AML-193 (cell line): ENCODE measurements at places on chromosomes 16 and 17.

DNA sequence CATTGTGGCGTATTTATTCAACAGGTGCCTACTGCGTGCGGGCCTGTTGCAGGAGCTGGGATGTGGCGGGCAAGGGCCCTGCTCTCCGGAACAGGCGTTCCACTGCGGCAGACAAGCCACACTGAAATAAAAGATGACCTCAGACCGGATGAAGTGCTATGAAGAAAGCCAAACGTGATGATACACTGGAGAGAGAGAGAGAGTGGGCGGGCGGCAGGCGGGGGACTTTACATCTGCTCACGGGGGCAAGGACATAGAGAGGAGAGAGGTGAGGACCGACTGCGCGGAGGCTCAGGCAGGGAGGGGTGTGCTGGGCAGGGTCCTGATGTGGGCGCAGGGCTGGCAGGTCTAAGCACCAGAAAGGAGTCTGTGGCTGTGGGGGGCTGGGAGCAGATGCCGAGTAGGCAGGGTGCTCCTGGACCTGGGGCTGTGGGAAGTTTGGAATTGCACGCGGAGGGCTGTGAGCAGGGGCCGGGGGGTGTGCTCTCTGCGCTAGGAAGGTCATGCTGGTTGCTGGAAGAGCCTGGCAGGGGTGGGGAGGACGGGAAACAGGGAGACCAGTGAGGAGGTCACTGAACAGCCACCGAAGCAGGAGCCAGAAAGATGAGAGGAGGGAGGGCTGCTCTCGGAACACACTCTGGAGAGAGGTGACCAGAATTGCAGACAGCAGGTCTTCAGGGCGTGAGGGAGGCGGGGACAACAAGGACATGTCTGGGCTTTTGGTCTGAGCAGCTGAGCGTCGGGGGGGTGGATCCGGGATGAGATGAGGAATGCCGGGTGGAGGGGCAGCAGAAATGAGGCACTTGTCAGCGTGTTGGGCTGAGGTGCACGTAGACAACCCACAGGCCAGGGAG, 9.9 kb downstream of the MXRA7 start:
- DNase-seq = no peak

DNA sequence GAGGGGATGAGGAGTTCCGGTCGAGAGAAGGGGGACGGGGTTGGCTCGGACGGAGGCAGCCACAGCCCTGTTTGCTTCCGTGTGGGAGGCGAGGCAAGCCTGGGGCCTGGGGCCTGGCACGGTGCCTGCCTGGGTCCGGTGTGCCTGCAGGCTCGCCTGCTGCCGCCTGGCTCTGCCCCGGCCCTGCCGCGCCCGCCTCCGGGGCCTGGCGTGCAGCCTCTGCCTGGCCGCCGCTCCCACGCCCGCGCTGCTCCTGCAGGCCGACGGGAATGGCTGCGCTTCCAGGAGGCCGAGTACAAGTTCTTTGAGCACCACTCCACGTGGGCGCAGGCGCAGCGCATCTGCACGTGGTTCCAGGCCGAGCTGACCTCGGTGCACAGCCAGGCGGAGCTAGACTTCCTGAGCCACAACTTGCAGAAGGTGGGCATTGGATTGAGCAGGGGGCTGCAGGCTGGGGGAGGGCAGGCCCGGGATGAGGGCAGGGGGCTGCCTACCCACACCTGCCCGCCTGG, 53.1 kb downstream of the MRC2 start:
- DNase-seq = no peak

DNA sequence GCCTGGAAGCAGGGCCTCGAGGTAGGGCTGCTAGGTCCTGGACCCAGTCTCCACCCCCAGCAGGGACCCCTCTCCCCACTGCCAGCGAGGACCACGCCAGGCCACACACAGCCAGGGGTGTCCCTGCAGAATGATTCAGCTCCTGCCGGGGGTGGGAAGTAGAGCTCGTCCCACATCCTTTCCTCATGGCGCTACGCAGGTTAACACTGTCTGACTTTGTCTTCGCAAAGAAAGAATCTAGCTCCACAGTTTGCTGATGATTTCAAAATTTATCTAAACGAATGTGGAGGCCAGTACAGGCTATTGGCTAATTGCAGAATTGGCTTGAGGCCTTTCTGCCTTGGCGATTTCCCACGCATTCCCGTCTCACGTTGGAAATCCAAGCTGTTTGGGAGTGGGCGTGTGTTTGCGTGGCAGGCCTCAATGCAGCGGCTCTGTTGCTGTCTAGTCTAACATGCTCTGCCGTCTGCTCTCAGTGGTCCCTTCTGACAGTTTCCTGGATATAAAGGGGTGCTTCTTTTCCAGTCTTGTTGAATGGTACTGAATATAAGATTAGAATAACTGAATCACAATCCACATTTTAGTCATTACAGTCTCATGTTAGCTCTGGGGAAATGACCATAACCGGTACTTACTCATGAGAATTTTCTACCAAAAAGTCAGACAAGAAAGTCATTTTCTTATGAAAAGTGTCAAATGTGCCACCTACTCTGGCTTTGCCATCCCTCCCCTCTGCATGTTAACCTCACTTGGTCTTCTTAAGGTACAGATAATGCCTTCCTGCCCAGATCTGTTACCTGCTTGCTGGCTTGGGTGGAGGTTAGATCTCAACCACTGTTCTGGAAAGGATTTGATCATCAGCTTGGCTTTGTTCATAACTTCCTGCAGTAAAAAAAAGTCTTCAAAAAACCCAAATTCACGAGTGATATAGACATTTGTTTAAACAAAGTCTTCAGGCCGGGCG, 252.4 kb downstream of the NTN1 start:
- DNase-seq = no peak

- DNase-seq = no peak
Measured at GRCh38 chr17:44105483-44105882, 18.0 kb downstream of the HDAC5 start.

GRCh38 chr16:3171181-3171854, 16.7 kb upstream of the OR1F1 start:
- DNase-seq = no peak

GRCh38 chr16:13856398-13856797, 63.6 kb upstream of the ERCC4 start:
- no peak for DNase-seq

- DNase-seq = no peak
Measured at GRCh38 chr16:74899816-74900215, 85.1 kb downstream of the WDR59 start.

DNA sequence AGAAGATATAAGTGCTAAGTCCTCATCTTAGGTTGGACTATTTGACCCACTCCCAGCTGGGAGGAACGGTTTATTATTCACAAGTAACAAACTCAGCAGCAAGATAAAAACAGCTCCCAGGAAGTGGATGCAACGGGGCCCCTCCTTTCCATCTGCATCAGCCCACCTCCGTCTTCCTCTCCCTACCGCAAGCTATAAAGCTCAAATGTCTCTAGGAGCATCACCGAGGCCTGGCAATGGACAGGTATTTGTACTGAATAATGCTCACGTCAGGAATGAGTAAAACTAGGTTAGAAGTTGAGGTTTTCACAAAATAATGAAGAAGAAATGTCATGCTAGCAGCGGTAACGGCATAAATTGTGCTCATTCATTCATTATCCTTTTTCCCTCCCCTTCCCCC, 408.7 kb upstream of the PSMD7 start:
- DNase-seq = no peak

DNA sequence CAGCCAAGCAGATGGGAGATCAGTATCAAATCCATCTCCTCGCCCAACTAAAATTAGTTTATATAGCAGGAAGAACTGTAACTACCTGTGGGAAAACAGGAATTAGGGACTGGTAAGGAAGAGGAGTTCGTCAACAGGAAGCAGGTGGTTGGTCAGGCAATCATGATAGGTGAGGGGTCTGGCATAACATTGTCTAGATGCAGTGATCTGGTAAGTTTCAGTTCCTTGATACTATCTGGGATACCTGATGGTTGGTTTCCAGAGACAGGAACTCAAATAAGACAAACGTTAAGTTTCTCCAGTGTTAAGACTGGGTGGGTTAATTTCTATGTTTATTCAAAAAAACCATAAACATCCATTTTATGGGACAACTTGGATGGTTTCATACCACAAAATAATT, 53.8 kb downstream of the CEP112 start:
- no peak for DNase-seq

DNA sequence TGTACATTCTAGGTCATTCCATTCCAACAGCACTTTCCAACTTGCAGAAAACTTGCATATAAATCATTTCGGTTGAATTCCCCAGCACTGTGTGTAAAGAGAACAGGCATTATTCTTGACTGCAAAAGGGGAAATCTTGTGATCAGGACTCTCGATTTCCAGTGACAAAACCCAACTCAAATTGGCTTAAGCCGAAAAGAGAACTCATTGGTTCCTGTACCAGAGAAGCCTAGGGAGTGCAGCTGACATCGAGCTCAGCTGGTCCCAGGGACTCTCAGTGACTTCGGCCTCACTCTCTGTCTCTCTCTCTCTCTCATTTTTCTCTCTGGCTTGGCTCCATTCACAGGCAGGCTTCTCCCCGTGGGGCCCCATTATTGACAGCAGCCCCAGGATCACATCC, 30.7 kb downstream of the CD300LF start:
- no peak for DNase-seq

- DNase-seq = no peak
Measured at GRCh38 chr17:18070861-18071340, 16.8 kb upstream of the DRG2 start.

DNA sequence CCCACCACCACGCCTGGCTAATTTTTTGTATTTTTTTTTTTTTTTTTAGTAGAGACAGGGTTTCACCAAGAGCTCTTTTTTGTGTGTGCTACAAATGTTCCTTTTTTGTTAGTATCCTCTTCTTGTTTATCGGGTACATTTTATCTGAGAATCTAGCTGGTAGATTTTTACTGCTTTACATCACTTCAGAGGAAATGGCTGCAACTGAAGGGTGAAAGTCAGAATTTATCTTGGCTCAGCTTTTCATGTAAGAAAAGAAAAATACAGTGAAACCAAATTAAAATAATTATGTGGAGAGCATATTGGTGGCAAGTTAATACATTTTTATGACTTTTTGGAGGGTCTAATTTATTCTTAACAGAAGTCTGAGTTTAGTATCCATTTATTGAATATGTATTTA, 26.0 kb downstream of the CBFB start:
- no peak for DNase-seq

DNA sequence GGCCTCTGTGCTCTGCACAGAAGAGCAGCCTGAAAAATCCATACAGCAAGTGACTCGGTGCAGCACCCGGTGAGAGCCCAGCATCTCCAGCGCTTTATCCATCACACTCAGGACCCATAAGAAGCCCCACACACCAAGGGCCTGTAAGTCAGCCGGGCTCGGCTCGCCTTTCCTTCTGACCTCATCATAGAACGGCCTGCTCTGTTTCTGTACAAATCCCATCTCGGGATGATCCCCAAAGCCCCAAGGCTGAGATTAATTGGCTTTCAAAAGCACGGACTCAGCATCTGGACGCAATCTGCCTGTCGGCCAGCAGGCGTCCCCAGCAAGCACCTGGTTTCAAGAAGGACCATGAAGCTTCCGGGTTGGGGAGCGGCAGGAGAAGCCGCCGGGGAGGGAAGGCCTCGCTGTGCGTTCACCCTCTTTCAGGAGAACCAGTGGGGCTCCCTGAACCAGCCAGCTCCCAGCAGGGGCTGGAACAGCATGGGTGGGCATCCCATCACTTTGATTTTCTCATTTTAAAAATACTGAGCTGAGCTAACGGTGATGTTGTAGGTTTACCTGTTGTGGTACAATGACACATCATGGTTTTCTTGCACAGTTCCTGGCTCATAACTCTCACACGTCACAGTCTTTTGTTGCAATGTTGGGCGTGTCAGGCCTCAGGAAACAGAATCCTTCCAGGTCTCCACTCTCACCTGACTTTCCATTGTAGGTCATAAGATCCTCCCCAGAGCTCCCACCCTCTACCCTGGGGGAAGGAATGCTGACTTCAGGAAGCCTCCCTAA, 6.7 kb downstream of the CCDC57 start:
- DNase-seq = peak; percentile 91

GRCh38 chr17:78838574-78839005, 2.0 kb downstream of the USP36 start:
- no peak for DNase-seq

GRCh38 chr16:47578573-47578972, 117.4 kb downstream of the PHKB start:
- DNase-seq = no peak

- DNase-seq = no peak
Measured at GRCh38 chr17:28426081-28426519, 20.1 kb upstream of the SLC46A1 start.

GRCh38 chr17:19482576-19482975, 51.1 kb upstream of the SLC47A1 start:
- no peak for DNase-seq

GRCh38 chr17:79026376-79027273, 2.7 kb downstream of the C1QTNF1 start:
- DNase-seq = no peak

DNA sequence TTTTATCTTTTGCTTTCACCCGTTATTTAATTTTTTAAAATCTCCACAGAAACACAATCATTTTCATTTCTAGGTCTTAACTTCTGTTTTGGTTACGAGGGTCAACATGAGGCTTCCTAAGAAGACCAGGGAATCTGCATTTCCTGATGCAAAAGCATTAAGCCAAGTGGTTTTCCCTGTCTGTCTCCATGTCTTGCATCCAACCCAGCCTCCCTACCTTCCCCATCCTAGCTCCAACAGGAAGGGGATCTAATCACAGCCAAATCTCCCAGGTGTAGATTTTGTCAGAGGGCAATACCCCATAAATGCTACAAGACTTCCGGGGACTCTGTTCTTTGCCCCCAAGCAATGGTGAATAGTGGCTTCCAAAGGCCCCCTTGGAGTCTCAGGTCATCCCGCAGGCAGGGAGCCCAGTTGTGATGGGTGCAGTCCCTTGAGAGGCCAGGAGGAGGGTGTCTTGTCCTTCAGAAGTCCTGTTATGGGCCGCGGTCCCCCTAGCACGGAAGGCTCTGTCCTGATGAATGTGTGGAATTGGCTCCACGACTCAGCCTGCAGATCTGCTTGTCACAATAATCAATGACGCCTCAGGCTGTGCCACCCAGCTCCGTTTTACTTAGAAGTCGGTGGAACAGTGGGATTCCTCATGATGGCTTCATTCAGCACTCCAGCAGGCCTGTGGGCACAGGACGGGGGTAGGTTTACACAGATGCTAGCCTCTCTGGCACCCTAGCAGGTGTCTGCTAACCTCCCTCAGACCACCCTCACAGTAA, 141.1 kb downstream of the RGS9 start:
- no peak for DNase-seq

GRCh38 chr16:2499454-2499853, 14.3 kb upstream of the ATP6V0C start:
- DNase-seq = no peak

- peak; percentile 81 for DNase-seq
Measured at GRCh38 chr16:4515611-4516233, 22.9 kb downstream of the CDIP1 start.
